ENCODE measurements at places on chromosomes 3 and 15.

GRCh38 chr3:157582637-157582973 lies 79.4 kb upstream of the VEPH1 start:
- no peak for DNase-seq

DNA sequence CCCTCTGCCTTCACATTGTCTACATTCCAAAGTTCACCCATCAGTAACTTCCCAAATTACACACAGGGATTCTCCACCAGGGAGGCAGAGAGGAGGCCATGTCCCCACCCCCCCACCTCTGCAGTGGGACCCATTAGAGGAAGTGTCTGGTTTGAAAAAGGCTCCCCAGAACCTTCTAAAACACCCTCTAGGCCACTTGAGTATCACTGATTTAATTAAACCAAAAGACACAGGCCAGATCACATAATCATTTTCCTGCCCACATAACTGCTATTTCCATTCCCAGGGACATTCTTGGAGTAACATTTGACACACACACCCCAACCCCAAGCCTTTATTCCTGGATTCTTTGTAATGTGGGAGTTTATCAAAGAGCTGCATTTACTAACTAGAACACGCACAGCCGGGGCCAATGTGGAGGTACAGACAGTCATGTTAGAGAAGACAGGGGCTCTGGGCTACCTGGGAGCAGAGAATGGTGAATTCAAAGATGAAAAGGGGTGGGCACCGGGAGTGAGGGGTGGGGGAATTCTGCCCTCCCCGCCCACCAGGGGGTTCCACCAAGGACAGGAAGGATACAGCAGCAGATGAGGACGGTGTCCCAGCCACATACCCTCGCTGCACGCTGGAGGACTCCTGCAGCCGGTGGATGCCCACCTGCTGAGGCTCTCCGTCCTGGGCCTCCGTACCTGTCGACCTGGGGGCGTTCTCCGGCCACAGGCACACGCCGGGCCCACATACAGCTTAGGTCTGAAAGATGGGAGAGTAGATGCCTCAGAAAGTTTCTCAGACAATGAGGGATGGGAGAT lies 201.4 kb upstream of the CTNNB1 start:
- no peak for DNase-seq

DNA sequence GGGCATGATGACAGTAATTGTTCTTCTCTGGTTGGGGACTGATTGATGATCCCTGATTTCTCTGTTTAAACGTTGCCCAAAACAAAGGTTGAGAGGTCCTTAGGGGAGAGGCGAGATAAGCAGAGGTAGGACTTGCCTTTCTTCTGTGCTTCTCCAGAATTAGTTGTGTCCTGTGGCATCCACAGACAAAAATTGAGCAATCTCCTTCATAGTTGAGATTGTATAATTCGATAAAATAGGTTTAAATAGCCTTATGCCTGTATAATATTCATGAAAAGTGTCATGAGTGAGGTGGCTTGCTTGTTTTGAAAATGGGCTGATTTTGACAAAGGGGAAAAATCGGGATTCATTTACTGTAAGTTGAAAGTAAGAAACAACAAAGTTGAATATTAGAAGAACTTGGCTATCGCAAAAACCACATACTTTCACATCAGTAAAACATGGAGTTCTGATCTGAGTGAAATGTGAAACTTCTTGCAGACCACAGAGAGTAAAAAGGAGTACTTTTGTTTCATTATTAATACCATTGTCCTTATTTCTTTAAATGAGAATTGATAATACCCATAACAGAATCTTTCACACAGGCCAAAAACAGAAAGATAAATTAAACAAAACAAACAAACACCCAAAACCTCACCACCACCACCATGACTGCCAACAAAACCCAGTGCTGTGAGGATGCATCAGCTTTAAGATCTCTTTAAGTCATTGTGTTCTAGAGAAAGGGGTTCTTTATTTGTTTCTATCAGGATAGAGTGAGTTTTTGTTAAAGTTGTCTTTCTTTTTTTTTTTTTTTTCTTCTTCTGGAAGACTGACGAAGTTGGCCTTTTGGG lies 155.7 kb downstream of the LPP start:
- DNase-seq = peak; percentile 77

DNA sequence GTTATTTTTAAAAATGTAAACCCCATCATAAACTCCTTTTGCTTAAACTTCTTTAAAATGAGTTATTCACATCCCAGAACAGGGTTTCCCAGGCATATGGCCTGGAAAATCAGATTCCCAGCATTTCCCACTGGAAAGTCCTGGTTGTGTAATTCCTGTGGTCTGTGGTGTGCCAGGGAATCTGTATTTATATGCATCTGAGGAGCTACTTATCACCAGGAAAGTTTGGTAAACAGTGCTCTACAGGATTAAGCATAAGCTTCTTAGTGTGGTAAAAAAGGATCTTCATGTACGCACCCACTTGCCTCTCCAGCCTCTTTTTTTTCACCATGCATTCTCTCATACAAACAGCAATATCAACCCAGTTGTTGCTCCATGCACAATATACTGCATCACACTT lies 28.2 kb downstream of the MEIS2 start:
- no peak for DNase-seq

GRCh38 chr3:26592451-26592850 lies 30.1 kb upstream of the LRRC3B start:
- DNase-seq = no peak

GRCh38 chr3:98567666-98568270 lies 25.6 kb downstream of the CPOX start:
- DNase-seq = no peak

DNA sequence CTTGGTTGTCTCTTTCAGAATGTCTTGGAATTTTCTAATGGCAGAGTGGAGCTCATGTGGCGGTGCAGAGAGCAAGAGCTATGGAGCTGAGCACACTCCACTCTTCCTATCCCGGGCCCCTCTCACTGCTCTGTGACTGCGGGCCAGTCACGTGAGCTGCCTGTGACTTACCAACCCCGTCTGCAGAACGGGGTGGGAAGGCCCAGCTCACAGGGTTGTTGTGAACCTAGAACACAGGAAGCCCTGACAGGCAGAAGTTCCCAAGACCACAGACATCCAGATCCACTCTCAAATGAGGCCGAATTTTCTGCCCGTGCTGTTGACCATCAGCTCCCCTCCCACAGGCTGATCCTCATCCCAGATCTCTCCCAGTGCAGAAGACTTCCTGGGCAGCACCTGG lies 35.5 kb upstream of the PLXNA1 start:
- no peak for DNase-seq

DNA sequence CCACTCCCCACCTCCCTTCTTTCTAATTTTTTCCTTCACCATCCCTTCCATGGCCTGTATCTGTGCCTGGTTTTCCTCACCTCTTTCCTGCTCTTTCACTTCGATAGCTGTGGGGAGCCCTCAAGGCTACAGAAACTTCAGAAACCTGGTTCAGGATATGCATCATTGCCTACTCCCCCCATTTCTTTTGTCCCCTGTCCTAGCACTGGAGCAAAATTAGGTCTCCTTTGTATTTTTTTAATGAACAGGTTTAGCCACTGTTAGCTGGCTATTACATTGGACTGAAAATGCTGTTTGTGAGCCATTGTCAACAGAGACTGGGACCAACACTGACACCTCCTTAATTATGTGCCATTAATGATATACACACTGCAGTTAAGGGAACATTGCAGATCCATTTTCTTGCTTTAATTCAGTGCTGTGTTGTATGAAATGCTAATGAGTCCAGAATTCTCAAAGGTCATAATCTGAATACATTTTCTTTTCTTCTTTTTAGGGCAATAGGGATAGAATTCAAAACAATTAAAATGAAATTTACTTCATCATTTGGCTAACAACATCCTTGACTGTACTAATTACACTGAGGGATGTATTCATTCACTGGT lies 138.6 kb downstream of the PDCD6IP start:
- DNase-seq = no peak

DNA sequence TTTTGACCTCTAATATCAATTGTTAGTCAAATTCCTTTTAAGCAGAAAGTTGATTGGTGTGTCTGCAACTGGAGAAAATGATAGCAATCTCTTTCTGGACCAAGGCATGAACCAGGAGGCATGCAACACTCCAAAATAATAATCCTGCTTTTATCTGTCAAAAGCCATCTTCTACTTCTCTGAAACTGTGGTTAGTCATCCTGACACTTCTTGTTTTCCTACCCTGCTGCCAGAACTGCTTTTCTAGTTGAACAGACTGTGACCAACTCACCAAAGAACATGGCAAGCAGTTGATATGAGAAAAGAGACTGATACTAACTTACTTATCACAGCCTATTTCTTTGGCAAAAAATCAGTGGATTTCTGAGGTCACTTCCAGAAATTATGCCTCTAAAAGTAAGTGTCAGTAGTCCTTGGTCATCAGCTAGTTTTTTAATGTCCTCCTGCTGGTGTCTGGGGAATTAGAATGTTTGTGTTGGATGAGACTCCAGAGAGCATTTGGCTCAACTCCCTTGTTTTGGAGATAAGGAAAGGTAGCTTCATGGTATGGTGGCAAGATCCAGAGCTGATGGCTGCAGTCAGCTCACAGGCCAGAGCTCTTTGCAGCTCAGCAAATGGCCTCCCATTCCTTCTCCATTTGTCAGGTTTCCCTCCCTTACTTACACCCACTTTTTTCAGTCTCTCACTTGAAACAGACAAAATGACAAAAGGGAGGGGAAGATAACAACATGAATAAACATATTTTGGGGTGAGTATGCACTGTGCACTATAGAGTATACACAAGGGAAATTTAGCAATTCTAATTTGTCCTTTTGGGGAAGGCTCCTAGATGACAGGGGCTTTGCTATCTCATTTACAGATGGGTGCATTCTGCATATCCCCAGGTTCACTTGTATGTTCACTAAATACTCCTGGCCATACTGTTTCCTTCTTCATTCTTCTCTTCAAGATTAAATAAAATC lies 7.0 kb downstream of the CRYGS start:
- peak; percentile 54 for DNase-seq

- DNase-seq = peak; percentile 23
Observed at GRCh38 chr3:63228677-63229076, 49.4 kb upstream of the SYNPR start.

GRCh38 chr15:55715355-55716076 lies 27.4 kb downstream of the PRTG start:
- no peak for DNase-seq

GRCh38 chr3:58691997-58692396 lies 25.4 kb upstream of the FAM3D start:
- no peak for DNase-seq

DNA sequence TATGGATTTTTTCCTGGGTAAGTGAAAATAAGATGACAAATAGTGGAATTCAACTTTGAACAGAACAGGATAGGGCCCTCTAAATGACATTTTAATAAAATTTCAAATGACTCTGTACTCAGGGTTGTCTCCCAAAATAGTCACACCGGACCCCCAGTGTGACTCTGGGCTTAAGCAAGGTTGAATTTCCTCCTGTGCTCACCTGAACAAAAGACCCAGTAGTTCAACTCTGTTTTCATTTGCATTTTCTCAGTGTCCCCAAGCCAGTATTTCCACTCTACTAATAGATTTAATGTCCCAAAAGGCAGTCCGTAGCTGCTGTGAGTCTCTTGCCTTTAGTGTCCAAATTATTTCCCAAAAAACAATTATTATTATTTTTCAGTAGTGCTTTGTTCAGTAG lies 296.6 kb downstream of the PLOD2 start:
- DNase-seq = no peak

DNA sequence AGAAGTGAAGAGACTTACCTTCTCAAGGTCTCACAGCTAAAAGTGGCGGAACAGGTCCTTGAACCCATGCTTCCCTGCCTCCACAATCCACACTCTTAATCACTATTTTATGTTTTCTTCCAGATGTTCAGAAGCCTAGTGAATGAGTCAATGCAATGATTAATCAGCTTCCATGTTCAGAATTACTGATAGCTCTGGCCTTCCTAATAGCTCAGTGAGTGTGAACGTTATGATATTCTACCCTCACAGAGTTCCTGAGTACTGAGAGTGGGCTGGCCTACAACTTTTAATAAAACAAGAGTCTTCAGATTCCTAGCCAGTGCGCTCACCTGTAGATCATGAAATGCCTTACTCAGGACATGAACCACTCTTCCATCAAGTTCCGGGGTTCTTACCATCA lies 443.0 kb upstream of the ADAMTS9 start:
- no peak for DNase-seq

DNA sequence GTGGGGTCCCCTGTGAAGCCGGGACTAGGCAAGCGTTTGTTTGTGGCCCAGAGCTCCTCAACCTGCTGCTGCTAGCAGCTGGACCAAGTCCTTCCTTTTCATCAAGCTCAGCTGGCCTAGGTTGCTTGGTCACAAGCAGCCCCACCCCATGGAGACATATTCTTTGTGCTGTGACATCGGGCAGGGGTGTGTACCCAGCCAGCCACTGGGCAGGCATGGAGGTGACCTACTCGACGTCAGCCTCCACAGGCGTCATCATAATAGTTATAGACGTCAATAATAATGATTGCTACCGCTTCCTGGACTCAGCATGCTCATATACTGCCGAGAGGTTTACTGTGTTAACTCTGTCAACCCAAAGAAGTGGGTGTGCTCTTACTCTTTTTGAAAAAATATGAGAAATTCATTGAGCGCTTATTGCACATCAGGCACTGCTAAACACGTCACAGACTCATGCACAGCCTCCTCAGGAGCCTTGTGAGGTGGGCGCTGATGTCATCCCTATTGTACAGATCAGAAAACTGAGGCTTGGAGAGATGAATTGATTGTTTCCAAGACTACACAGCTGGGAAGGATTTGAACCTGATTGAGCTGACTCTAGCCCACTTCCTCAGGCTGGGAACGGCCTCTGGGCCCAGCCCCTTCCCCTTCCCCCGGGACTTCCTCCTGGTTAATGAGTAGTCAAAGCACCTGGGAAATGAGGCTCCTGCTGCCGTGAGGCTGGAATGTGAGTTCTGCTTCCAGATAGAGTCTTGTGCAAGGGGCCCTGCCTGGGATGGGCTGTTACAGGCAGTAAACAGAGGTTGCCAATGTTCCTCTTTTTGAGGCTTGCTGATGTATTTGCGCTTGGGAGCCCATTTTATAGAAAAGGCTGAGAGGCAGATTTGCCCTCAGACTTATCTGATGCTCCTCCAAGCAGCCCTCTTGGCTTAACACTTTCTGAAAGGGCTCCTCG lies 16.2 kb downstream of the SLC6A6 start:
- DNase-seq = peak; percentile 73

- no peak for DNase-seq
Observed at GRCh38 chr3:108234387-108234957, 12.2 kb upstream of the IFT57 start.

- DNase-seq = no peak
Observed at GRCh38 chr3:104629038-104629437, 737.7 kb upstream of the ALCAM start.

GRCh38 chr3:58659051-58659675 lies 7.4 kb downstream of the FAM3D start:
- no peak for DNase-seq
